ENCODE measurements at places on chromosomes 1 and 21.

GRCh38 chr1:53618500-53619366 lies 120.2 kb downstream of the GLIS1 start:
- no peak for DNase-seq

DNA sequence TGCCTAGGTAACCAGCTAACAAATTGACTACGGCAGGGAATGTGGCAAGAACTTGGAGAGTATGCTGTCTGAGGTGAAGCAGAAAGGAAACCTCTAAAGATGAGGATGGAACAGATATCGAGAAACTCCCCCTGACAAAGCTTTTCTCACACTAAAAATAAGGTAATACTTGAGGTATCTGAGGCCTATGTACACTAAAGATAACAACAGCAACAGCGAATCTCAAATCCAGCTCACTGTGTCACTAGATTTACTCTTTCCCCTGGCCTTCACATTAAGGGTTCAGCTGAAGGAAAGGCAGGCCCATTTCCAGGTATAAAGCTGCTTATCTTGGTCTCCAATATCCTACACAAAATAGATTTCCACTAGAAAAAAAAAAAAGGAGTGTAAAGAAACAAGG lies 518.0 kb downstream of the KCNT2 start:
- DNase-seq: no peak

GRCh38 chr1:22702296-22703085 lies 8.1 kb upstream of the EPHB2 start:
- DNase-seq: no peak

- no peak for DNase-seq
Measured at GRCh38 chr1:19903621-19904020, 19.8 kb downstream of the PLA2G2E start.

DNA sequence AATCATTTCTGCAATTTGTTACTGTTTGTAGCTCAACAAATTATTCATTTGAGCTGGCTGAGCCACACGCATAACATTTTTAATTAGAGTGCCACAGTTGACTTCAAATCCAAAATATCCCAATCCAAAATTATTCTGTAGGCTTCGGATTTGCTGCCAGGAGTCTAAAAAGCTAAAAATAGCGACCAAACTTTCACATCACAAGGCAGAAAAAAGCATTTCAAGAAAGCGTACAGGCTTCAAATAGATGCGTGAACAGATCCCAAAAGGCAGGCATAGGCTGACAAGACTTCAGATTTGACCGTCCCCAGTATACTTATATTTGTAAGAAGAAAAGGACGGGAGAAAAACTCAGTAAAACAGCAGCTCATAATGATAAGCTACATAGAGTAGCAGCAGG lies 24.3 kb upstream of the TIAM1 start:
- no peak for DNase-seq

DNA sequence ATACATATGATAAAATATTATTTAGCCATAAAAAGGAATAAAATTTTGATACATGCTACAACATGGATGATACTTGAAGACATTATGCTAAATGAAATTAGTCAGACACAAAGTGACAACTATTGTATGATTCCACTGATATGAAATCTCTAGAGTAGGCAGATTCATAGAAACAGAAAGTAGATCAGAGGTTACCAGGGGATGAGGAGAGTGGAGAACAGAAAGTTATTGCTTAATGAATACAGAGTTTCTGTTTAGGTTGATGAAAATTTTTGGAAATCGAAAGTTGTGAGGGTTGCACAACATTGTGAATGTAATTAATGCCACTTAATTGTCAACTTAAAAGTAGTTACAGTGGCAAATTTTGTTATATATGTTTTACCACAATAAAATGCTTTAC lies 315.7 kb upstream of the USP25 start:
- DNase-seq: no peak

GRCh38 chr1:244224487-244225430 lies 173.7 kb downstream of the ZBTB18 start:
- no peak for DNase-seq

DNA sequence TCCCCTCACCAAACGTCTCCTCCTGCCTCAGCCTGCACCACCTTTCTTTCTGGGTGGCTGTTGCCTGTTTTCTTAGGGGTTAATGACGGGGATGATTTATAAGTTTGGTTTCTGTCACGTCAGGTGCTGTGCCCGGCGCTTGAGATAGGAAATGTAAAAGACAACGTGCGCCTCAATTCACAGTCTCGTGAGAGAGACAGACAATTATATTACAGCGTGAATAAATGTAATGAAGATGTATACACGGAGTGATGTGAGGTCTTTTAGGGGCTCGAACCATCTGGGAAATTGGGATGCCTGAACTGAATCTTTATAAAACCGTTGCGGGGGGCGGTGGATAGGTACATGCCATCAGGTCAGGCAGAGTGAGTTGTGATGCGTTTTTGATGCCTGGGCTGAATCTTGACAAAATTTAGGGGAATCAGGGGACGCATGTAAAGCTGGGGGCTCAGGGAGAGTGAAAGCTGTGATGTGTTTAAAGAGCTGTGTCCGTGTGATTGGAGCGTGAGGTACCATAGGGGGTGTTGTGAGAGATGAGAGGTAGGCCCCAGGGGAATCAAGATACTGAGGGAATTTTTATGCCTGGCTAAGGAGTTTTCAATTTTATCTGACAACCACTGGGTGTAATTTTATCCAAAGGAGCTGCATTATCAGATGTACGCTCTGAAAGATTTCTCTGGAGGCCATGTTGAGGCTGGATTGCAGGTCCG lies 831 bp downstream of the TIPRL start:
- no peak for DNase-seq

DNA sequence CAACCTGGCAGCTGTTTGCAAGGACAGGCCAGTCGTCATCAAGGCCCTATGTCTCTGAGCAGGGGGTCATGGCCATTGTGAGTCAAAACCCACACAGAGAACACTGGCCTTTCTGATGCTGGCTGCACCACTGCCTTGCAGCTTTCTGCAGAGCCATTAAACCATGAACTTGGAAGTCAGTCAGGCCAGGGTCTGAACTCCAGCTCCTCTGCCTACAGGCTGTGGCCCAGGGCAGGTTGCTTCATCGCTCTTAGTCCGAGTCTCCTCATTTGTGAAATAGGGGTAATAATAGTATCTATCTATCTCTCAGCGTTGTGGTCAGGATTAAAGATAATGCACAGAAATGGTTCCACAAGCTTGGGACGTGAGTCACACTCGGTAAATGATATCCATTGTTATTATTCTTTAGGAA lies 35.8 kb upstream of the HIVEP3 start:
- no peak for DNase-seq

- no peak for DNase-seq
Measured at GRCh38 chr1:177442584-177442983, 271.8 kb downstream of the BRINP2 start.

- no peak for DNase-seq
Measured at GRCh38 chr1:91883470-91883869, 2.5 kb downstream of the TGFBR3 start.

GRCh38 chr1:51328926-51329325 lies 1.4 kb downstream of the TTC39A start:
- DNase-seq: no peak

DNA sequence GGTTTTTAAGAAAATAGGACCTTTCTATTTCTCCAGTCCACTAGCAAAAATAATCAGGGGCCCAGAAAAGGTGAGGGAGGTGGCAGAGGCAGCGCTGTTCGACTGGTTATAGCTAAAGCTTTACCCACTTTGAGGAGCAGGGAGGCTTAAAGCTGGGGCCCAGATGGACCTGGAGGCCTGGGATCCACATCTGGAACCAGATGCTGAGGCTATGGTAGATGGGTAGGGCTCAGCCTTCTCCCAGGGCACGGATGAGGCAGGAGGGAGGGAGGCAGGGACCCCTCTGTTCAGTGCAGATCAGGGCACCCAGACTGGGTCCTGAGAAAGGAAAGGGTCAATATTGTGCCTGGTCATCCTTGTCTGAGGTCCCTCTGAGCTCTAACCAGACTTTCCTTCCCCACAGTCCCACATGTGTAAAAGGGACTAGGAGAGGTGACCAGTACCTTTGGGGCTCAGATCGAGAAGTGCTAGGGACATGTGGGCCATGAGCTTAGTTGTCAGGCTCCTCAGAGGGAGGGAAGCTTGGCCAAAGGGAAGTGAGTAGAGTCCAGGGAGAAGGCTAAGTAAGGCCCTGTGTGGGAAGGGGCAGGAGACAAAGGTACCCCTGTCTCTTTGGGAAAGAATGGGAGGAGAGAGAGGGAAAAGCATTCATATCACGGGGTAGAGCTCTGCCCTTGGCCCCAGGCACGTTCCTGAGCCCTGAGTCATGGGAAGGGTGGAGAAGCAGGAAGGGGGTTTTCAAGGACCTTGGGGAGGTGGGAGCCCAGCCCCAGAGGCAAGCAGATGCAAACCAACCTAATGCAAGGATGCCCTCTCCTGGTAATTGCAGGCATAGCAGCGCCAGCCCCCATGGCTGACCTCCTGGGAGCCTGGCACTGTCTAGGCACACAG lies 15.4 kb downstream of the LMNA start:
- peak; percentile 57 for DNase-seq

DNA sequence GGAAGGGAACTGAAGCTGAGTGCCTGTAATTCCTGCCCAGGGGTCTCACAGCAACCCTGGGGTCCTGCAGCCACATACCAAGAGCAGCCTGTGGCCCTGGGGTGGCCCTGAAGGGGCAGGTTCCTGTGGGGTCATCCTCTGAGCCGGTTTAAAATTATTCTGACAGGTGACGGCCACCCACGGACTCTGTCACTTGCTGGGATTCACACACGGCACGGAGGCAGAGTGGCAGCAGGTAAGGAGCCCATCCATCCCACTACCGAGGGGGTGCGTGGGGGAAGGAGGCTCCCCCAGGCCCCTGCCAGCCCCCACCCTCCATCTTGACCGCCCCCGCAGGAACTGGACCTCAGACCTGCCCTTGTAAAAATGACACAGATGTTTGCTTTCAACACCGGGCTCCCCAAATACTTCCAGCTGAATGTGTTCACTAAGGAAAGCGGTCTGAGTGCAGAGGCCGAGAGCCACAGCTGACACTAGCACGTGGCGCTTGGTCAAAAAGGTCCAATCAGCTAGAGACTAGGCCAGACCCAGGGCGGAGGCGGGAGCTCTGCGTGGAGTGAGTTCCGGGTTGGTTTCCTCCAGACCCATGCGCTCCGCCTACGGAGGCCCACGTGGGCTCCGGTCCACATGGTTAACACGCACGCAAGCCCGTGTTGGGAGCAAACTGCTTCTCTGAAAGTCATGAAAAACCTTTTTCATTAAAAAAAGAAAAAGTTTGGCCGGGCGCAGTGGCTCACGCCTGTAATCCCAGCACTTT lies 10.0 kb downstream of the YBEY start:
- DNase-seq: peak; percentile 17

DNA sequence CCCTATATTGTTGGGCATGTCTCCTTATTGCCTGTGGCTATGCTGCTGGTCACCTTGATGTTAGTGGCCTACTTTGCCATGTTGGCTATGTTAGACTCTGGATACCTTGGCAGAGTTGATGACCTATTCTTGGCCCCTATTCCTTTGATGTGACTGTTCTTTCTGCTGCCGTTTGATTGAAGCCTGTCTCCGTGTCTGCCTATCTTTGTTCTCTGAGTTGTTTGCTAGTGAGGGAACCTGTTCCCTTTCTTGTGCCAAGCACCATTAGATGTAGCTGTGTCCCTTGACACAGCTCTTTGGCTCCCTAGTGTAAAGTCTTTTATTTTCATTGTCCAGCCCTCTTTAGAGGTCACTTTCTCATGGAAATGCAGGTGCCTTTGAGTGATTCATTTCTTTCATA lies 28.7 kb upstream of the PAPPA2 start:
- DNase-seq: no peak

- no peak for DNase-seq
Measured at GRCh38 chr1:189438808-189439207, 1038.9 kb downstream of the BRINP3 start.

- no peak for DNase-seq
Measured at GRCh38 chr1:27152004-27152828, 2.7 kb downstream of the SLC9A1 start.

DNA sequence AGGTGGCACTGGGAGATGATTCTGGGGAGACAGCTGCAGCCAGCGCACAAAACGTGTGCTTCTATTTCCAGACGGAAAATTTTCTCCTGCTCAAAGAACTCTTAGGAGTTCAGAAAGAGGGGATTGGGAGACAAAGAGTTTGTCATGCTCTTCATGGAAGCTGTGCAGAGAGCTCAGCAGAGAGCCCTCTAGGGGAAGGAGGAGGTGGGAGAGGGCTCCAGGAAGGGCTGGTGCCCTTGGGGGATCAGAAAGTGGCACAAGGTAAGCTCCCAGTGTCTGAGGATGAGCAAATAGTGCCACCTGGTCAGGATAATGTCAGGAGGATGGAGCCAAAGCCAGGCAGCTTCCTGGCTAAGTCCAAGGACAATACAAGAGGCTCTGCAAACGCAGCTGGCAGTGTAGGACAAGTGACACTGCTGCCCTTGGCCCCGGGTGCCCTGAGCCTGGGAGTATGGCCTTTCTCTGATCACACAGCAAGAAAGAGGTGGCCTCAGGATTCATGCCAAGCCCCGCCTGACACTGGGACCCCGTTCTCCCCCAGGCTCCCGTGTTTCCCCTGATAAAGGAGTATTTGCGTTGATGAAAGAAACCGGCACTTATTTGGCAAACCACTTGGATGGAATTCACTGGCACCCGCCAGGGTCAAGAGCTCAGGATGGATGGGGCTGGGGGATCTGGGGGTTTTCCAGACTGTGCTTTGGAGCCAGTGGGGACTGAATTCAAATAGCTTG lies 254.0 kb downstream of the PTPRU start:
- DNase-seq: no peak

- no peak for DNase-seq
Measured at GRCh38 chr1:36787312-36787913, 246.9 kb downstream of the GRIK3 start.

- DNase-seq: no peak
Measured at GRCh38 chr1:9207086-9207485, 27.5 kb upstream of the H6PD start.

DNA sequence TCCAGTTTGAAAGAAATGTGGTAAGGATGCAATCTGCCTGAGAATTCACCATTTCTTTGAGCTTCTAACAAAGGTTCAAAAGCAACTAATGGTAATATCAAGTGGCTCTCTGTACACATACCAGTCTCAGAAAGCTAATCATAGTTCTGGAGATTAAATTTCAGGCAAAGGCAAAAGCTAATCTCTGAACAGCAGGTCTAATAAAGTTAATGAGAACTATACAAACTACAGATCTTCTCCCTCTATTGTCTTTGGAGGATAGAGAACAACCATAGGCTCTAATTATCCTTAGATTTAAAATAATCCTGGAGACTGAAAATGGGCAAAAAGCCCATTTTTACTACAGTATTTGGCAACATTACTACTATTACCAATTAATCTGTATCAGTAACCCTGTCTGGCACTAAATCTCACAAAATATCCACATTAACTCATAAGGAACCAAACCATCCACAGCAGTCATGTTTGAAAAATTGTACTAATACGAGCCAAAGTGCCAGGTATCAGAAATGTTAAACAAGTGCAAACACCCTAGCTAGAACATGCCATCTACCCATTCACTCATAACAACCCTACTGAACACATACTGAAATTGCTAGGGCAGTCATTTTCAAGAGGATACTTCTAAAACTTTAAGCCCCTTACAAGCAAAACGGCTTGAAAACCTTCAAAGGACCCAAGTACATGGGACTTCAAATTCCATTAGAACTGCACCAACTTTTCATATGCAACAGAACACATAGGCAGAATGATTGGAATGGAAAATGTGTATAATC lies 4.8 kb downstream of the DIPK1A start:
- DNase-seq: no peak

GRCh38 chr1:173400387-173400995 lies 76.6 kb upstream of the PRDX6 start:
- DNase-seq: no peak

Measured in activated T-helper 1 cell treated with Interleukin-2 at 50 U/mL for 16 hours (primary cell).